IMR-90 (cell line): ENCODE measurements at places on chromosomes 1 and 21.
A peak's percentile ranks its signal among the peaks of the same experiment; 100 is the strongest.

GRCh38 chr1:113191579-113192076 lies 118.6 kb downstream of the LRIG2 start:
- no peak for DNase-seq

- DNase-seq, result no peak
Measured at GRCh38 chr1:202348005-202348508, 442 bp upstream of the PPP1R12B start.

- DNase-seq, result peak; percentile 10
Measured at GRCh38 chr1:113429461-113430153, 39.3 kb downstream of the MAGI3 start.

DNA sequence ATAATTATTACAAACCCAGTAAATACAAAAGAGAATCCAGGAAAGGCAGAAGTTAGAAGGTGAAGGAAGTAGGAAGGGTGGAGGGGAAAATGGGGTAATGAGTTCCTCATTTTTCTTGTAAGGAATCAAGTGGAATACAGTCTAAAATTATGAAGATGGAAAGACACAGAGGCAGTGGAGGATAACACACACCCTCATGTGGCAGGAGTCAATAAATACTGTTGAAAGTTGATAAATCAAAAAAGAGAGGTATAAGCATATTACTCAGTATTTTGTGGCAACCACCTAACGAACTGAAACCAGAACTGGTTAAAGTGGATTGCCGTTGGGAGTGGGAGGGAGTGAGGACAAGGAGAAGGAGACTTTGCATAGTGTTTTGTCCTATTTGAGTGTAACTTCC lies 78.6 kb upstream of the SLC44A3 start:
- DNase-seq, result no peak

DNA sequence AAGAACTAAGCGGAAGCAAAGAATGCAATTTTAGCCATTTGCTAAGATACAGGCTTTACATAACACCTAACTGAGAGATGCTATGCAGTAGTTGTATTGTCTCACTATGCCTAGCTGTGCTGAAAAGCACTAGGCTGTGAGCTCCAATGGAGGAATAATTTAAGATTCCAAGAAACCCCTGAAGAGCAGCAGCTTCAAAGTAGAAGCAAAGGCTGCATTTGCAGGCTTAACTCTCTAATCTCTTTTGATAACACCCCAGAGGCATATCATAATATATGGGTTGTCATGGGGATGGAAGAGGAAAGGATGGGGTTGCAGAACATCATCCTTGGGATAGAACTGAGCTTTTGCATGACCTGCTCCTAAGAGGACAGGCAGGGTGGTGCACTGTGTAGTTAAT lies 102.0 kb downstream of the ERG start:
- no peak for DNase-seq

- peak; percentile 53 for DNase-seq
Measured at GRCh38 chr1:170661646-170662411, 2.1 kb upstream of the PRRX1 start.

- DNase-seq, result no peak
Measured at GRCh38 chr1:202116287-202116686, 6.4 kb upstream of the GPR37L1 start.

- DNase-seq, result no peak
Measured at GRCh38 chr1:81114191-81114590, 686.5 kb upstream of the ADGRL2 start.

GRCh38 chr1:217469983-217470382 lies 160.9 kb downstream of the GPATCH2 start:
- no peak for DNase-seq
